AG04449 (cell line): ENCODE measurements at places on chromosomes 2 and 18.

DNA sequence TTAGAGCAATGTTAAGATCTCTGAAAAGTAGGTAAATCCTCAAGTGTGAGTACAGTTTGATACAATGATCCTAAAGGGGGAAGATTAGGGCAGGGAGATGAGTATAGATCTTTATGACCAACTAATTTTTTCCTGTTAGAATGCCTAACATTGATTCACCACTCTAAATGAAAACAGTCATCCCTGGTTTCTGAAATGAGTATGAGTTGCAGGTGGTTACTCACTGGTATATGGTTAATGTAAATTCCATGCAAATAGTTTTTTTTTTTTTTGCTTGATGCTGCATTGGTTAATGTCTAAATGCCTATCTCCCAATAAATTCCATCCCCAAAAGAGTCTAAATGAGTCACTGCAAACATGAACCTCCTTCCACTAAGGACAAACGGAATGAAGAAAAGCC is 55.0 kb upstream of the SERPINB2 start:
- peak; percentile 77 for DNase-seq

- DNase-seq = no peak
These were observed 175.8 kb downstream of the LOXHD1 start for GRCh38 chr18:46481048-46481846.

GRCh38 chr18:12779043-12779442 is 76.2 kb downstream of the PSMG2 start:
- no peak for DNase-seq

- no peak for DNase-seq
These were observed 17.6 kb upstream of the ZAP70 start for GRCh38 chr2:97695744-97696143.

DNA sequence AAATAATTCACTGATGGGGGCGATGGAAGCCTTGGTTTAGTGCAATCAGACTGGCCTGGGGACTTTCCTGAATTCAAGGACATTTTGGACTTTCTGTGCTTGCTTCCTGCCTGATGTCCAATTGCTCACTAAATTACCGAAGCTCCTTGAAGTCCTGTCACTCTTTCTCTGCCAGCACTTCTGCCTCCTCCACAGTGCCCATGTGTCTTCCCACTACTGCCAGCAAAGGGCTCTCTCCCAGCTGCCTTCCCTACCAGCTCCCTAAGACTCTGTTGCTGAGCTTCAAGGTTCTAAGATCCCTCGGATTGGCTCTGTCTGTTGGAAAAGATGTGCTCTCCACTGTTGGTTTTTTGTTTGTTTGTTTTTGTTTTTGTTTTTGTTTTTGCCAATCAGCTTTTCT is 158.1 kb downstream of the MTCL1 start:
- no peak for DNase-seq

- DNase-seq = no peak
These were observed 3.3 kb downstream of the NCK2 start for GRCh38 chr2:105747991-105748390.

GRCh38 chr2:17934721-17935120 is 56.3 kb downstream of the KCNS3 start:
- DNase-seq = peak; percentile 56

DNA sequence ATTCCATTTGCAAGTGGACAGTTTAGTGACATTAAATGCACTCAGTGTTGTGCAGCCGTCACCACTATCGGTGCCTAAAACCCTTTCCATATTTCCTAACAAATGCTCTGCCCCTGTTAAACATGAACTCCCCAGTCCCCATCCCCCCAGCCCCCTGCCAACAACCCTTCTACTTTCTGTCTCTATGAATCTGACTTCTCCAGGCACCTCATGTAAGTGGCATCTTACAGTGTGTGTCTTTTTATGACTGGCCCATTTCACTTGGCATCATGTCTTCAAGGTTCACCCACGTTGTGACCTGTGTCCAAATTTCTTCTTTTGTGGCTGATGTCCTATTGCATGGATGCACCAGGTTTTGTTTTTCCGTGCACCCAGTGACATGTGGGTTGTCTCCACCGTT is 140.9 kb upstream of the GPC1 start:
- DNase-seq = no peak

- DNase-seq = no peak
These were observed 460.8 kb downstream of the IRS1 start for GRCh38 chr2:226338825-226339224.

DNA sequence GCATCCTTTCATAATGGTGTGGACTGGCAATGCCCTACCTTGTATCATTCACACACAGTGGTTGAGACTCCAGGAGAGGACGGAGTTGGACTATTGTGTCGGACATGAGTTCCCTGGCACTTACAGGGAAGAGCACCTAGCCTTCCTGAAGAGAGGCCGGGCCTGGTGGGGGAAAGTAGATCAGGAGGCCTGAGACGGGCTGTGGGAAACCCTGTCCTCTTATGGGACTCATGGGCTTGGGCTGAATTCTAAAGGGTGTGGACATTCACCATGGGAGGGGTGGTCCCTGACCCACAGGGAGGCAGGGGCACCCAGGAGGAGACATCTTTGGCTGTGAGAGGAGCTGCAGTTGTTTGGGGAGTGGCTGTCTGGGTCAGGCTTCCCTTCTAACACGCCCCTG is 286.5 kb downstream of the PHLPP1 start:
- DNase-seq = no peak

DNA sequence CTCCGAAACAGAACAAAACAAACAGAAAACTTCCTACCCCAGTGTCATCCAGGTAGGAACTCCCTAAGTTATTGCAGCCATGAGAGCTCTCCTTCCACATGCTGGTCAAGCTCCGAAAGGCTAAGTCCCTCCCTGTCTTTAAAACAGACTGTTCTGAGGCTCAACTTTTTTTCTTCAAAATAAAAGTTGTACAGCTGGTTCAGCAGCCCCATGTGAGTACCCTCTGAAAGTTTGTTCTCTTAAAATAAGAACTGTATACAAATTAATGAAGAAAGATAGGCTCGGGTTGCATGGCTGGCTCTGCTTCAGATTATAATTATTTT is at the start of gene PDE1A:
Gene PDE1A (minus strand): TSS at position 119 of the 323 bp plus-strand sequence.
- no peak for DNase-seq
